ENCODE measurements at places on chromosomes 7 and 10.

DNA sequence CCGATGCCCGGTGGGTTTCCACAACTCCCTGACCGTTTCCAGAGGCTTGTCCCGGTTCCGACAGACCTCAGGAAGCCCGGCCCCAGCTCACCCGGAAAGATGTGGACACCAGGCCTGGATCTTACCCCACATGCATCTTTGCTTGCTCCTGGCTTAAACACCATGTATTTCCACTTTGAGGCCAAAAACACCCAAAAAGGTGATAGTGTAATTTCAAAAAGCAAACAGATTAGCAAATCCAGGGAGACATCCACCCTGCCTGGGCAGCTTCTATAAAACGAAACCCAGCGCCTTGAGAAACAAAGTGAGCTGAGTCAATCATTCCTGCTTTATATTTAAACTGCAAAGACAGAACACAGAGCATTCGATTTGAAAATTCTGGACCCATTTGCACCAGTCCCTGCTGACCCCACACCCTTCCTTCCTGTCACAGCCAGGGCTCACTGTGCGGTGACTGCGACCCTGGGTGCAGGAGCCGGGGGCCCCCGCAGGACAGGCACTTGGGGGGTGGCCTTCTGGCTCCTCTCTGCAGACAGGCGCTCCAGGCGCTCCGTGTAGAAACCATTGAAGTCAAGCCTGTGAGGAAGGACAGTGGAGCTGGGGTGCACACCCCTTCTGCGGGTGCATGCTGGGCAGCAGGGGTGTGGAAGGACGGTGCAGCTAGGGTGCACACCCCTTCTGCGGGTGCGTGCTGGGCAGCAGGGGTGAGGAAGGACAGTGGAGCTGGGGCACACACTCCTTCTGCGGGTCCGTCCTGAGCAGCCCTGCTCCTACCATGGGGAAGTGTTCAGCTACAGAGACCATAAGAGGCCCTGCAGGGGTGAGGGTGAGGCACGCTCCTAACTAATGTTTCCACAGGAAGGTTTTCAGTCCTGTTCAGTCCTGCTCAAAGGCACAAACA is 2.9 kb upstream of the ADAM8 start:
- DNase-seq: no peak

DNA sequence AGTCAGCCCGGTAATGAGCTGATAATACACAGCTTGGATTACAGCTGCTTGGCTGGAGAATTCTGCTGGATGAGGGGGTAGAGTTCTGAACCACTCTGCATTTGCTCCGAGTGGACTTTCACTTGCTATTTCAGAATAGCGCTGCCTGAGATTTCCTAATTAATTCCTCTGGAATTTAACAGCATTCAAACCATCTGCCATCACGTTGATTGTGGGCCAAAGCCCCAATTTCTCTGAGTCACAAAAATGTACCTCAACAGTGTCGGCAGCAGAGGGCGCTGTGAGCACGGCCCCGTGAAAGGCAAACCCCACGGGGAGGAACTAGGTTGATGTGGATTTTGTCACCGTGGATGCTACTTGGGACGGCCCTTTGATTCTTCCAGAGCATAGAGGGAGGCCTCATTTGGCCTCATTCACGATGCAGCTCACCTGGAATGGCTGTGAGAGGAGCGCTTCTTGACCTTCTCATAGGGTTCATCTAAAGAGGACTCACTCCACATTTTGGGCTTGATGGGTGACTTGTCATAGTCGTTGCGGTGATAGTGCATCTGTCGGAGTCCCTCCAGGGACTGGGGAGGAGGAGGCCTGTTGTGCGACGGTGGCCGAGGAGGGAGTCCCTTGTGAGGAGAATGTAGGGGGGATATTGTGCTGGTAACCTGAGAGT is 73.3 kb downstream of the PRPF18 start:
- peak; percentile 53 for DNase-seq

- no peak for DNase-seq
These were observed 1.2 kb upstream of the TMEM273 start for GRCh38 chr10:49189422-49189821.

- DNase-seq: no peak
These were observed 547 bp downstream of the DDIT4 start for GRCh38 chr10:72274213-72274729.

DNA sequence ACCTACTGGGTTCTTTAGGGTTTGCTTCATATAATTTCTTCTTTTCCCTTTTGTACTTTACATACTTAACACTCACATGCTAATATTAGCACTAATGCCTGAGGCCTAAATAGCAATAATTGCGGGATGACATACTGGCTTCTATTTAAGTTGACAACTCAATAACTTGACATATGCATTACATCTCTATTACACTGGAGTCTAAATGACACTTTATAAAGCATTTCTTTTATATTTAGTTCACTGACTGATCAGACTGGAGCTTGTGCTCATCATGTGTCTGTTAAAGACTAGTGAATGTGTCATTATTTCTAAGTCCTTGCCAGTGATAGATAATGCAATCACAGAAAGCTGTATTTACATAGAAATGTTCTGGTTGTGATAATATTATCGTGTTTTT is 472.1 kb upstream of the SEMA3A start:
- no peak for DNase-seq

- no peak for DNase-seq
These were observed 72.6 kb downstream of the RALA start for GRCh38 chr7:39695852-39696586.

GRCh38 chr7:47786557-47787248 is 161.6 kb downstream of the PKD1L1 start:
- DNase-seq: no peak

DNA sequence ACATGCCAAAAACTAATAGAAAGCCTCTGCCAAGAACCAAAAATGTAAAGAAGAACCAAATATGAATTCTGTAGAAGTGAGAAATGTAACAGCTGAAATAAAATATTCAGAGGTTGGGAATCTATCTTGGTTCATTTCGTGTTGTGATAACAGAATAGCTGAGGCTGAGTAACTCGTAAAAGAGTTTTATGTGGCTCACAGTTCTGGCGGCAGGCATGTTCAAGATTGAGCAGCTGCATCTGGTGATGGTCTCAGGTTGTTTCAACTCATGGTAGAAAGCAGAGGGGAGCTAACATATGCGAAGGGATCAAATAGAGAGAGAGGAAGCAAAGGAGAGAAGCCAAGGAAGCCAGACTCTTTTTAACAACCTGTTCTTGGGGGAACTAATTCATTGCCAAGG is 717.2 kb downstream of the TNS3 start:
- DNase-seq: no peak

DNA sequence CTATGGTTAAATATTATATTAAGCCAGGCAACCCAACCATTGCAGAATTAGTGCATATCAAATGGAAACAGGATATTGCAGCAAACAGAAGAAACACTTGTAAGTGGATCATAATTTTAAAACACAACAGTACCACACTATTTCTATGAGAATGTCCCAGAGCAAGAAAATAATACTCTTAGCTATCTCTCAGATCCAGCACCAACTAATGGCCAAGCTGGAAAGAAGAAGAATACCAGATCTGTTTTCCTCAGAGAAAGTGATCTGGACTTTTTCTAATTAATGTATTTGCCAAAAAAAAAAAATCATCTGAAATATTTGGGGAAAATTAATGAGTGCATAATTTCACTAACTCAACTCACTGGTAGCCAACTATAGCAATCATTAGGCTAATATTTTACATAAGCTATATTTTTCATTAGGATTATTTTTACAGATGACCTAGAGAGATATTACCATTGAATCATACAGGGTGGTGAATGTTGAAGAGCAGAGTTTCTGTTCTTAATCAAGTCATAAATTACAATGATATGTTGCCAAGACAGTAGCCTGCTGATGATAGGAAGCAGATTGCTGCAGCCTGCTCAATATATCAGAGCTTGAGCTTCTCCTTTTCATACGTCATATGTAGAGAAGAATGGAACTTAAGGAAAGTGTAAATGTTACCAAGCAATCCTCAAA is 995.4 kb upstream of the LRRN3 start:
- no peak for DNase-seq

DNA sequence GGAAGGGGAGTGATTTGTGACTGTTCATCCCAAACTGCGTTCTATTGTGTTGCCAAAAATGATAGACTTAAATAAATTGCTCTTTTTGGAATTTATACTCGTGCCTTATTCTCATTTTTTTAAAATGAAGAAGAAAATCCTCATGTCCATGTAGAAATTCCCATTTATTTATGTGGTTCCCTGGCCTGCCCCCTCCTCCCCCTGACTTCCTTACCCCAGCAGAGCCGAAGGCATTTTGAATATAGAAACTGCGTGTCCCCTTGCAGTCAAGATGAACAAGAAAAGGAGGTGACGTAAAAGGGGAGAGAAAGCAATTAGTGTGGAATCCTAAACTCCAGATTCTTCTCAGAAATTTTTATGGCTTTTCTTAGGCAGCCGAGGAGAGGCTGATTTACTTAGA is 126.1 kb downstream of the FAM204A start:
- no peak for DNase-seq

GRCh38 chr7:37732253-37732652 is 48.7 kb downstream of the GPR141 start:
- DNase-seq: no peak

- DNase-seq: no peak
These were observed 63.3 kb downstream of the ZNF783 start for GRCh38 chr7:149325248-149325647.

DNA sequence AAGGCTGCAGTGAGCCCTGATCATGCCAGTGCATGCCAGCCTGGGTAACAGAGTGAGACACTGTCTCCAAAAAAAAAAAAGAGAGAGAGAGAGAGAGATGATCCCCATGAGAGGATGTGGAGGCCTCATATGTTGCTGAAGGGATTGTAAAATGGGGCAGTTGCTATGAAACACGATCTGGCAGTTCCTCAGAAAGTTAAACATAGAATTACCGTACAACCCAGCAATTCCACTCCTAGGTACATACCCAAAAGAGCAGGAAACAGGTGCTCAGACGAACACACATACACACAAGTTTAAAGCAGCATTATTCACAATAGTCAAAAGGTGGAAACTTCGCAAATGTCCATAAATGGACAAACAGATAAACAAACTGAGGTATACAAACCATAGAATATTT is 27.4 kb upstream of the CYTH3 start:
- DNase-seq: no peak

DNA sequence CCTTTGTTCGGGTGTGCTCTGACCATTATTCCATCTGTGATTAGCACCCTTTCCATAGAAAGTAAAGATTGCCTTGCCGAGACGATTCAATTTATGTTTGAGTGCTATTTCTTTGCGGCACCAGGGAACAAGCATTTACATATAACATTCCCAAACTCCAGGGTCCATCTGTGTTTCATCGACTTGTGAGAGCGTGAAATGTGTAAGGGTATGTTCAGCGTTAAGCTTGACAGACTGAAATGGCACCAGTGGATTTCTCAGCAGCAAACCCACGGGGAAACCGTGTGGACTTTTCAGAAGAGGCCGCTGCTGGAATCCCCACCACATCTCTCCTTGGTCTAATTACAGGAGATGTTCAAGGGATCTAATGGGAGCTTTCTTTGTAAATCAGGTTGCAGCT is 270.5 kb downstream of the TCERG1L start:
- DNase-seq: no peak

GRCh38 chr10:86706401-86706841 is 38.1 kb downstream of the LDB3 start:
- no peak for DNase-seq

DNA sequence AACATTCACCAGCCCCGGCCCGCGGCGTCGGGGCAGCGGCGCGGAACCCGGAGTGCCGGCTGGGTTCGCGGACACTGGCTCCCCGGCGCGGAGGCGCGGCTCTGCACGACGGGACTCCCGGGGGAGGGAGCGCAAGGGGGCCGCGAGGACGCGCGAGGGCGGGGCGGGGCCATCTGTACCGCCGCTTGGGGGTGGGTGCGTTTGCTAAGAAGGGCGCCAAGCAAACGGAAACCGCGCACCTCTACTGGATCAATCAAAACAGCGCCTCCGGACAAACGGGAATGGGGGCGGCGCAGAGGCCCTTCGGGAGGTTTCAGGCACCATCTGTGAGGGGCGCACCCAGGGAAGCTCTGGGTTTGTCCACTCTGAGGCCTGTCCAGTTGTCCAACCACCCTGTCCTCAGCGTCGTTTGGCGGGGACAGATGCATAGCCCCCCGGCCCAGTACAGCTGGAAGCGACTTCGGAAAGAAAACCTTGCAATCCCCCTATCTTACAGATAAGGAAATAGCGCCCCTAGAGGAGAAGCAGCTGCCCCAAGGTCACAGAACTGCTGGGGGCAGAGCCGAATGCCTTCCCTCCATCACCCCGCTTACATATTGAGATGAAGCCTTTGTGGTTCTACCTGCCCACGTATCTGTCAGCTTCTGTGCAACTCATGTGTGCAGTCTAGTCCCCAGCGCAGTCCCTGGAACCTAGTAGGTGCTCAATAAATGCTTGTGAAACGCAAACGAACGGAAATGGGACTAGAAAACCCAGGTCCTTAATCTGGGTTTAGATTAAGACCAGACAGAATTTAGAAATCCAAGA is 10.7 kb upstream of the SLIT1 start:
- peak; percentile 26 for DNase-seq

GRCh38 chr10:56622335-56622973 is 261.4 kb upstream of the ZWINT start:
- no peak for DNase-seq

All from stimulated activated CD8-positive, alpha-beta memory T cell treated with anti-CD3 and anti-CD28 coated beads, Interleukin-7, amount 100 ng/mL, for 1 hour (primary cell).